ENCODE measurements at places on chromosomes 4 and X. TPM values are rescaled to one million over a fixed set of nuclear protein-coding genes. Genes with fewer than 3 reads are reported as not detected.

CLTRN gene
- not detected for total RNA-seq

ARX gene
- not detected for total RNA-seq

GRCh38 chrX:36867143-36867542 lies 141.0 kb upstream of the FAM47C start:
- peak; percentile 17 for DNase-seq

GRCh38 chr4:139301821-139302611 lies at the start of gene NDUFC1:
TSS of gene NDUFC1 (minus strand) at chr4:139302477. CDS start at chr4:139295798, 6,679 bp downstream.
- DNase-seq: peak; percentile 60

PLXNB3 gene
- 6.7 TPM for total RNA-seq

DNA sequence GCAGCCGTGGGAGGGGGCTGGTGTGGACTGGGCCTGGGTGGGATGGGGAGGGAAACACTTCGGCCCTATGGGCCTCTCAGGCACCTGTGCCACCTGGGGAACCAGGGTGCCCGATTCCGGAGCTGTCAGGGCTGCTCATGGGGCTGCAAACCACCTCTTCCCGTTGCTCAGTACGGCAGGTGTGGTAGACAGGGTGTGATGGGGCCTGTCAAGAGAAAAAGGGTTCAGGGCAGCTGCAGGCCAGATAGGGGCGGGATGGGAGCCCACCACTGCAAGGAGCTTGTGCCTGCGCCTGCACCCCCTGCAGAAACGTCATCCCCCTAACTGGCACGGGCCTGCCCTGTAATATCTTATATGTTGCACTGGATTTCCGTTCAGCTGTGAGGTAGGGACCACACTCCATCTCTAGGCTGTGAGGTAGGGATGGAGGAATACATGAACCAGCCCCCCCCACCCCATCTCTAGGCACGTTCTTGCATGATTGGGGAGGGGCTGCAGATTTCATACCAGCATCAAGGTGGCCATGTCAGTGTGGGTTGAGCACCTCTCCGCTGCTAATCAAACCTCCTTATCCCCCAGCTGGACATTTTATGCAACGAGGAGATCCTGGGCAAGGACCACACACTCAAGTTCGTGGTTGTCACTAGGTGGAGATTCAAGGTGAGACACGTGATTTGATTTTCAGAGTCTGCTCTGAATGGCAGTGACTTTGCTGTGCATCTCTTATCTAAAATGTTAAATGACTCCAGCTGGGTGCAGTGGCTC lies 59.0 kb downstream of the PCGF3 start:
- no peak for DNase-seq

MAPK10 gene
- 0.13 TPM for total RNA-seq

IL1RAPL1 gene
- total RNA-seq: under 0.01 TPM

GRCh38 chrX:41825796-41826195 lies 97.6 kb downstream of the CASK start:
- DNase-seq: no peak

CXCL13 gene
- not detected for total RNA-seq

GRCh38 chrX:115260330-115260729 lies 26.4 kb upstream of the LRCH2 start:
- DNase-seq: no peak

DNA sequence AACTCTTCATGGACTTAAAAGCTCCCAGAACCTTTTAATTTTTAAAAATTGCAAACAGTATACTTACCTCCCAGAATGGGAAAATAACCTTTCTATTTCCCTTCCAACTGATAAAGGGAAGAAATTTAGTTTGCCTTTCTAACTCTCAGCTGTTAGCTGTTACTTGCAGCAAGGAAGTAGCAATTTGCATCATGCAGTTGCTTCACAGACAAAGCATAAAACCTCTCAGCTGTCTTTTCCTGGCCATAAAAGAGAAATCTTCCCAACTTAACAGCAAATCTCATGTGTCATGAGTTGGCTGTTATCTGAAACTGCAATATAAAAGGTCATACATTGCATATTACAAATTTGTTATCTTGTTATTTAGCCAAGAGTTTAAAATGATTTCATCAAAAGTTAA lies 18.4 kb downstream of the C4orf17 start:
- DNase-seq: no peak

DNA sequence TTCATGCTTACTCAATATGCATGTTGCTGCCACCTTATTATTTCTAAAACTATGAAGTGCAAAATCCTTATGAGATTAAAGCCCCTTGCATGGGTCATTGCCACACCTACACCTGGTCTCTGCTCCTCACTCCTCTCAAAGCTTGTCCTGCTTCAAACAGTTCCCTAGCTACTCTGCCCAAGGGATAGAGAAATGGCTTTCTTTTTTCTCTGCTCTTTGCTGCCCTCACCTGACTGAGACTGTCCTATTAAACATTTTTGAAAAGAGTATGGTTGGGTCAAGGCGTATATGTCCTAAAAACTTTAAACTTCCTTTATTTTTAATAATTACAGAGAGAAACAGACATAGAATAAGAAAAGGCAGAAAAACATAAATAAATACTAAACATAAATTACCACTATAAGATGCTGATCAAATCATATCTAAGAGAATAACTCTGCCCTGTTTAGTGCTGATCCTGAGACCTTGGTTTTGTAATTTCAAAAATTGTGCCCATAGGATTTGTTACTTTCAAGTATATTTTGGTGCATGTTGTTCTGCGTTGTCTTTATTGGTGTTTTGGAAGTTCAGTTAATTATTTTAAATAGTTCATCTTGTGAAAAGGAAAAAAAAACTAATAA lies 704.9 kb upstream of the PABPC4L start:
- no peak for DNase-seq

DNA sequence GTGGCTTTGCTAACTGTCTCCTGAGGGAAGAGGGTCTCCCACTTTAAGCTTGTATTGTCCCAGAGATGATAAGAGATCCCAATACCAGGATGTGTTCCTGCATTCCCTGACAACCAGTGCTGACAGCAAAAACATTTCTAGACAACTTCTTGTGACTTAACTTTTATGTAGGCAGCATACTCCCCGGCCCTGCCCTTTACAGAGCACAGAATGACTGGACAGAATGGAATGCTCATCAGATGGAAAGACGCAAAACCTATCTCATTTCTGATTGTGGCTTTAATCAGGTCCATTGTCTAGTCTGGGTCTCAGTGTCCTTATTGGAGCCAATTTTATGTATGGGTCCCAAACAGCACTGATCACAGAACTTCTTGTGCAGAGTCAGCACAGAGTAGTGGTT lies 18.2 kb upstream of the PLAC1 start:
- DNase-seq: peak; percentile 30

DNA sequence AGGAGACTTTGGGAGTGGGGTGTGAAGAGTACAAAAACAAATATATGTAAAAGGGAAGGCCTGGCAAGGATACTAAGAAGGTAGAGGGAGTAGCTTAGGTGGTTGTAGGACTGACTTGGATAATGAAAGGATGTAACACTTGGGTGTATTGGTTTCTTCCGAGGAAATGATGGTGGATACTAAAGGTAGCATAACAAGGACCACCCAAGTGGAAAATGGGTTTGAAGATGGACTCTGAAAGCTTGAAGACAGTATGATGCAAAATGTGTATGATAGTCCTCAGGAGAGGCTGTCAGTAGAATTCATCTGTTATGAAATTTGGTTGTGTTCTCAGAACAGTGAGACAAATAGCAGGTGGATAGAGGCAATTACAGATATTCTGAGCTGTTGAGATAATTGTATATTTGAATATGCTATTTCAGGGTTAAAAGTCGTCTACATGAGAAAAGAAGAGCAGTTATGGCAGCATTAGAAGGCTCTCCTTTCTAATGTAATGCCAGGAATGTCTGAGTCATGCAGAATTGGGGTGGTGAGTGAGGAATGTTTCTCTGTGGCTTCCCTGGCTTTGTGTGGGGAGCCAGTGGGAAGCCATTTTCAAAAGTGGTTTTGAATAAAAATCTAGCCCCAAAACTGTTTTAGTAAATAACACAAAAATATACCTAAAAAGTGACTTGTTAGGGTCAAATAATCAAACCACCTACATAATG lies 75.6 kb downstream of the FHIP1A start:
- DNase-seq: peak; percentile 35

- no peak for DNase-seq
Observed at GRCh38 chrX:23765449-23765848, 17.5 kb upstream of the SAT1 start.

- DNase-seq: no peak
Observed at GRCh38 chr4:181272422-181272821, 970.8 kb upstream of the TENM3 start.

DNA sequence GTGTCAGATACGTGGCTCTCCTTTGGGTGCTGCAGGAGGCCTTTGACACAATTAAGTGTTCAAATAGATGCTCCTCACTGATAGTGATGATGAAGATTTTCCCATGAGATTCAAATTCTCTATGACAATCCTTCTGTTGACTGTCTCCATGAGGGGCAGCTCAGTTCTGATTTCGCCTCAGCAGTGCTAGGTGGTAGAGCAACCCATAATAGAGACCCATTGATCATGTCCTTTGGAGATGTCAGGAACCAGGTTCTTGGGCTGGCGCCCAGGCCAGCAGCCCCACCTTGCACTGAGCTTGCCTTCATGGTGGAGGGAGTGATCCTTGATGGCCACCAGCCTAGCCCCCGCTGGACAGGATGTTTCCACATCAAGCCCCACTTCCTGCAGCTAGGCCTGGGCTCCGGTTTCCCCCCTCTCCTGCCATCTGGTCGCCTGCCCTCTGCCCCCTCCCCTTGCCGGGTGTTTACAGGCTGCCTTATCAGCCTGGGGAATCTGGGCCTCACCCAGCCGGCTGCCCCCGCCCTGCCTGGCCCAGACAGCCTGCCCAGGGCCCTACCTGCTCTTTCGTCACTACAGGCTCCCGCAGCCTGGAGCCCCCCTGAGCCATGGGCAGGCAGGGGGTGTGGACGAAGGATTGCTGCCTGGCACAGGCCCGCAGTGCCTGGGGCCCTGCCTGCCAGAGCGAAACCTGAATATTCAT lies 12.6 kb downstream of the ELF4 start:
- peak; percentile 90 for DNase-seq
